ENCODE measurements at places on chromosomes 6 and 20.

- peak; percentile 74 for DNase-seq
Measured at GRCh38 chr6:9250852-9251251, 815.5 kb upstream of the SLC35B3 start.

GRCh38 chr6:168871642-168872315 lies 381.9 kb downstream of the THBS2 start:
- no peak for DNase-seq

DNA sequence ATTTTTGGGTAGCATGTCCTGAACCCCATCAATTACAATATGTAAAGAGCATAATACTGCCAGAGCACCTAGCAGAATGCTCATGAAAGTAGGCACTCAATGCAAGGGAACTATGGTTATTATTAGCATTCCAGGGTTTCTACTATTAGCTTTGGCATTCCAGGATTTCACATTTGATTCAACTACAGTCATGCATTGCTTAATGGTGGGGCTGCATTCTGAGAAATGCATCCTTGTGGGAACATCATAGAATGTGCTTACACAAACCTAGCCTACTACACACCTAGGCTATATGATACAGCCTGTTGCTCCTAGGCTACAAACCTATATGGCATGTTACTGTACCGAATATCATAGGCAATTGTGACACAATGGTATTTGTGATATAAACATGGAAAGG lies 247.8 kb downstream of the CD83 start:
- no peak for DNase-seq

DNA sequence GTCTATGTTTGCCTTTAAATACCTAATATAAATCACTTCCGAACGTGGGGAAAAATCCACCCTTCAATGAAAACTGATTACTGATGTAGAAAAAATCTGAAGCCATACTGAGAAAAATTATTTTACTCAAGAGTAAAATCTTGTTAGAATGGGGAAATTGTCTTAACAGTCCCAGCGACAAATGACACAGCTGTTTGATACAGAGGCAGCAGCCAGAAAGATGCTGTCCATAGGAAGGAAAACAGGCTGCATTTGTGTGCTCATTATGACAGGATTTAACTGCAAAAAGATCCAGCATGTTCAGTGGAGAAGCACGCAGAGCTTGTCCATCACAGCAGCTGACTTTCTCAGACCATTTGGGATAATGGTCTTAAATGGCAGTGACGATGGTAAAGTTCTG lies 443.0 kb downstream of the TFAP2B start:
- no peak for DNase-seq

GRCh38 chr20:32631933-32632460 lies 41.7 kb downstream of the C20orf203 start:
- no peak for DNase-seq

DNA sequence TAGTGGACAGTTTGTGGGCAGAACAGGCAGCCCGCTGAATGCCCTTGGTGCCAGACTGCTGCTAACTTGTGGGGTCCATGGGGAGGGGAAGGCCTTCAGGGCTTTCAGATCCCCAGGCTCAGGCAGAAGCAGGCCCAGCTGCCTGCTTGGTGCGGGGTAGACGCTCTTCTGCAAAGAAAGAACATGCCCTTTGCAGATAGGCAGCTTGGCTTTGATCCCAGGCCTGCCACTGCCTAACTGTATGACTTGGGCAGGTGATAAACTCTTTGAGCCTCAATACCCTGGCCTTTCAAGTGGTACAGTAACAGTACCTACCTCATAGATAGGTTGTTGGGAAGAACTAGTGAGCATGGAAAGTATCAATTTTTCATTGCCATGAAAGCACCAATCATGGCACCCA lies 28.4 kb downstream of the CHMP4B start:
- no peak for DNase-seq

DNA sequence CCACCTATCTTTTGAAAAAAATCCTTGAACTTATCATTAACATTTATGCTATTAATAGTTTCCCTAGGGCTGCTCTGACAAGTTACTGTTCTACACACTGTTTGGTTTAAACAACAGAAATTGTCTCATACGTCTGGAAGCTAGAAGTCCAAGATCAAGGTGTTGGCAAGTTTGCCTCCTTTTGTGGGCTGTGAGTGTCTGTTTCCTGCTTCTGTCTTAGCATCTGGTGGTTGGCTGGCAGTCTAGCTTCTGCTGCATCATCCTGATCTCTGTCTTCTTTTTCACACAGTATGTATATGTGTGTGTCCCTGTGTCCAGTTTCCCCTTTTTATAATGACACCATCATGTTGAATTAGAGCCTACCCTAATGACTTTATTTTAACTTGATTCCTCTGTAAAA lies 154.8 kb downstream of the RPS12 start:
- DNase-seq: peak; percentile 44

- peak; percentile 60 for DNase-seq
Measured at GRCh38 chr6:140062043-140063020, 687.9 kb upstream of the CITED2 start.

DNA sequence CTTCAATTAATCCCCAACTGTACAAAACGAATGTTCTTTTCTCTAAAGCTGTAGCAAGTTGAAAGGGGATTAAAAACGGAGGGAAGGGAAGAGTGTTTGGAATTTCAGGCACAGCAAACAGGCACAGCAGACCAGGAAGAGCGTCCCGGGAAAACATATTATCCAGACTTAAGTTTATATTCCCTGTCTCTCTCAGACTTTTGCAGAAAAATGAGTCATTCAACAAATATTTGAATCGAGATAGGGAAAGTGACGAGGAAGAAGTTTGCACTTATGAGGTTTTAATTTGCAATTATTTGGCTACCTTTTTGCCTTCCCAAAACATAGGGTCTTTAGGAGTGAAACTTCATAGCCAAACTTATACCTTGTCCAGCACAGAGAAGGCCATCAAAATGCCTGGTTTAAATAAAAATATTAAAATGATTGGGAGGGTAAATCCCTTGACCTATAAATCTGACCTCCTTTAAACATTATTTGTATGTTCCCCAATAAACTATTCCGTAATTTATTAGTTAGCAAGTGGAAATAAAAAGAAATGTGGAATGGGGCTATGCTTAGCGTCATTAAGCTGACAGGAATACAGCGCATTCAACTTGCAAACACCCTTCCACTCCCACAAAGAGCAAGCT lies 16.0 kb downstream of the HFE start:
- peak; percentile 45 for DNase-seq

- no peak for DNase-seq
Measured at GRCh38 chr6:41705311-41705995, 30.0 kb downstream of the TFEB start.

DNA sequence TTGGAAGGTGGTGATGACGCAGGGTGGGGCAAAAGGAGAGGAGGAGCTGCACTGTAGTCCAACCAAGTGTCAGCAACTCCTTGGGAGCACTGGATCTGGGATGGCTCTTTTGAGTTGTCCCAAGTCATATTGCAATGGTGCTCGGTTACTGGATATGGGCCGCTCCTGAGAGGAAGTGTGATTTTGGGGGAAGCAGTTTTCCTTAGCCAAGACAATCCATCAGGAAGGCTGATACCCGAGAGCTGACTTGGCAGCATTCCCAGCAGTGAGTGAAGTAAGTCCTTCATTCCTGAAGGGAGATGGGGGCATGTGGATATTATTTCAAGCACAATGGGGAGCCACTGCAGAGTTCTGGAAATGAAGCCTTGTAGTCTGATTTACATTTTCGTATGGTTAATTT lies 354.1 kb downstream of the RFPL4B start:
- peak; percentile 66 for DNase-seq

- DNase-seq: no peak
Measured at GRCh38 chr6:24844903-24845302, 46.2 kb upstream of the ARMH2 start.

GRCh38 chr6:21500314-21501020 lies 93.1 kb upstream of the SOX4 start:
- no peak for DNase-seq

DNA sequence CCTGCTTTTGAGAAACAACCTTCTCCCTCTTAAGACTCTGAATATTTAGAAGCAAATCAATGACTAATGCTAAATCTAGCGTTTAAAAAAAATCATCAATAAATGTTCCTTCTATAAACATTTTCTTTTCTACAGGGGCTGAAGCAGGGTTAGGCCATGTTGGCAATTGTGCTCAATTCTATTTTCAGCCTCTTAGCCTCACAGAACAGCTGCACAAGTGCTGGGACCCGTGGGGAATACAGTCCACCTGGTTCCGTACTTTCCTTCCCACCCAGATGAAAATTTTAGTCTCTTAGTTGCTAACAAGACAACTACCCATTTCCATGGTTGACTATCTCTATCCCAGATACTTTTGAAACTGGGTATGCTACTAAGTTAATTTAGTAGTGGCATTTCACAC lies 138.6 kb downstream of the RPS12 start:
- no peak for DNase-seq

- peak; percentile 49 for DNase-seq
Measured at GRCh38 chr20:34066476-34067090, 45.5 kb downstream of the EIF2S2 start.

DNA sequence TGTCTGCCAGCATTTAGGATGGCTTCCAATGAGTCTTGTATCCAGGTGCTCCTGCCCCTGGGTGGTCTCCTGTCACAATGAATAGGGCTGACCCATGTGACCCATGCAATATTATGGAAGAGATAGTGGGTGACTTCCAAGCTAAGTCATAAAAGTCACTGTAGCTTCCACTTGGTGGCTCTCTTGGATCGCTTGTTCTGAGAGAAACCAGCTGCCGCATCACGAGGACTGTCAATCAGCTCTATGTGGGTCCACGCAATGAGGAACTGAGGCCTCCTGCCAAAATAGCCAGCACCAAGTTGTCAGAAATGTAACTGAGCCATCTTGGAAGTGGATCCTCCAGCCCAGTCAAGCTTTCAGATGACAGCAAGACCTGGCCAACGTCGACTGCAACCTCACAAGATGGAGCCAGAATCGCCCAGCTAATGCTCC lies 14.9 kb upstream of the MATN4 start:
- peak; percentile 56 for DNase-seq

DNA sequence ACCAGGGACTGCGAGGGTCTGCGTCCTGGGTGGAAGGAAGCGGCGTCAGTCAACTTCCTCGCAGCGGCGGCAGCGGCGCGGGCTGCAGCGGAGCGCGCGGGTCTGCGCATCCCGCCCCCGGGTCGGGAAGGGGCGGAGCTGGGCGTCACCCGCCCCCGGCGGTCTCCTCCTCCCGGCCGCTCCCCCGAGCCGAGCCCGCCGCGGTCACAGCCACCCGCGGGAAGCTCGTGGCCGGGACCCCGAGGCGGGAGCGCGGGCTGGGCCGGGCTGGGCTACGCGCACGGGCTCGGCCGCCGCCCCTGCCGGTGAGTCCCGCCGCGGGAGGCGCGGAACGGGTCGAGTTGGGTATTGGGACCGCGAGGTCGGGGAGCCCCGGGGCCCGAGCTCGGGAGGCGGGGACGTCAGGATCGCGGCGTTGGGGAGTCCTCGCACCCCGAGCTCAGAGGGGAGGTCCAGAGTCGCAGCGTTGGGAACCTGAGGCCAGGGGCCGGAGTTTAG lies at the start of gene PAQR8:
PAQR8 (plus strand) TSS at position 207 of the 498 bp plus-strand sequence. CDS start 41,063 bp downstream, outside the sequence.
- DNase-seq: peak; percentile 84

DNA sequence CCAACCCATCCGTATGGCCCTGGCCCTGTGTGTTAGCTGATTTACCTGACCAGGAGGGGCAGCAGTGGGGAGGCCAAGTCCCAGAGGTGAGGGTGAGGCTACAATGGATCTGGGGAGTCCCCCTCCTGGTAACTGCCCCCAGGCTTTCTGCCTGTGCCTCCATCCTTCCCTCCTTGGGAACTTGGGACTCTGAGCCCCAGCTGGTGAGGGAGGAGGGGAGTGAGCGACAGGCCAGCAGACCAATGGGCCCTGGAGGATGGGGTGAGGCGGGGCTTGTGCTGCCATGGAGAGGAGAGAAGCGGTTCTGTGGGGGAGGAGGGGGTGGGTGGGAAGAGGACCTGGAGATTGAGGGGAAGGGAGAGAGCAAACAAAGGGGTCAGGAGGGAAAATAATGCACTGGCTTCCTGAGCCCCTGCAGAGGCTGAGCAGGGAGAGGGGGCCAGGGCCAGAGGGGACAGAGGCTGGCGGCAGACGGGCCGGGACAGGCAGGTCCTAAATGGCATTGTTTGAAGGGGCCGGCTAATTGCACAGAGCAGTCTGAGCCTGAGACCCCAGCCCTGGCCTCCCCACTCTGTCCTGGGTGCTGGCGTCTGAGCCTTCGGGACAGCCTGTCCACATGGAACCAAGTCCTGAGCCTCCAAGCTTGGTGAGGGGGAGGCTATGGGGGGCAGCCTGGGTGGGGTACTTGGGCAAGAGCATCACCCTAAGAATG lies 17.5 kb downstream of the DNMT3B start:
- no peak for DNase-seq

GRCh38 chr20:62595491-62595890 lies 46.8 kb upstream of the SLCO4A1 start:
- DNase-seq: peak; percentile 75

- peak; percentile 17 for DNase-seq
Measured at GRCh38 chr6:44084231-44085014, 42.8 kb downstream of the MRPL14 start.

GRCh38 chr6:67031451-67031850 lies 1324.4 kb upstream of the EYS start:
- no peak for DNase-seq

DNA sequence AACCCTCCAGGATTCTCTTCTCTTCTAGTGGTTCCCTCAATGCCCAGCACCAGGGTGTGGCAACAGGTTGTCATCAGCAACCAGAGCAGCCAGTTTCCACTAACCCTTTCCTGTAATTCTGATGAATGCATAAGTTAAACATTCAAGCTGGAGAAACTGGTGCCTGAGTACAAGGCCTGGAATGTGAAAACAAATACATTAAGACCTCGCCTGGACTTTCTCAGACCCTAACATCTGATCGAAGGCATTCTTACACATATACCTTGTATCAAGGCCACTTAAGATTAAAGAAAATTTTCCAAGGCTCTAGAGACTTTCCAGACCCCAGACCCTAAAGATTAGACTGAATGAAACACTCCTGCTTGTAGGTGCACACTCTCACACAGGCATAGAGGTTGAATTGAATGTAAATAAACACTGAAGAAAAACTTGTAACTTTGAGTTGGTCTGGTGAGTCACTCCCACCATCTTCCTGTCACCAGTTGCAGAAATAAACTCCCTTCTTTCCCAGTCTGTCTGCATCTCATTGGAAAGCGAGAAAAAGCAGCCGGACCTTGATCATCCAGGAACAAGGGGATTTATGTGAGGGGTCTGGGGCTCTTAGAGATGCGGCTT lies 9.0 kb downstream of the LRP11 start:
- DNase-seq: peak; percentile 95

- DNase-seq: no peak
Measured at GRCh38 chr6:156919370-156919769, 142.2 kb downstream of the ARID1B start.

DNA sequence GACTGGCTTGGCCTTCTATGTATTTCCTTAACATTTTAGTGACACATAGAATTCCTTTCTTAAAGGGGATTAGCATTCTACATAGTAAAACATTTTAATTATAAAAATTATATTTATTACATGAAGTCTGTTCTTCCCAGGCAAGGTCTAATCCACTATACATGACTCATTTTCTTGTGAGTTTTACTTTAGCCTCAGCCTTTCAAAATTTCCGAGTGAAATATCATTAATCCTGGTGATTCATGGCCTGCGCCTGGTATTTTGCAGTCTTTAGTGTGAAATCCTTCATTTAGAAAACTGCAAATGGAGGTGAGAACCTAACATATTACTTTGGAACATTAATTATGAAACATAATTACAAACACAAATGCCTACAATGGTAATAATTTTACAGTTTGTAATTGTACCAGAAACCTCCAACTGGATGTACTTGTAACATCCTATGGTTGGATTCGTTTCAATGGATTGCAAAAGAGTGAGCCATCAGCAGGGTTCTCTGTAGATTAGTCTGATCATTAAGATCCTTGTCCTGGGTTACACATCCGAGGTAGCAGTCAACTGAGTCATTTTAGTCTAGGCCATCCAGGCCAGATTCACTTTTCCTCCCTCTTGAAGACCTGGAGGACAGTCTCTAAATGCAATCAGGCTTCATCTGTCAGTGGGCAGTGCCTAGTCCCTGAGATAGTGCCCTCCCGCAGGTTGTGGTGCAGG lies 272.0 kb downstream of the PACRG start:
- peak; percentile 32 for DNase-seq
